ENCODE measurements at places on chromosomes 1 and 21.

DNA sequence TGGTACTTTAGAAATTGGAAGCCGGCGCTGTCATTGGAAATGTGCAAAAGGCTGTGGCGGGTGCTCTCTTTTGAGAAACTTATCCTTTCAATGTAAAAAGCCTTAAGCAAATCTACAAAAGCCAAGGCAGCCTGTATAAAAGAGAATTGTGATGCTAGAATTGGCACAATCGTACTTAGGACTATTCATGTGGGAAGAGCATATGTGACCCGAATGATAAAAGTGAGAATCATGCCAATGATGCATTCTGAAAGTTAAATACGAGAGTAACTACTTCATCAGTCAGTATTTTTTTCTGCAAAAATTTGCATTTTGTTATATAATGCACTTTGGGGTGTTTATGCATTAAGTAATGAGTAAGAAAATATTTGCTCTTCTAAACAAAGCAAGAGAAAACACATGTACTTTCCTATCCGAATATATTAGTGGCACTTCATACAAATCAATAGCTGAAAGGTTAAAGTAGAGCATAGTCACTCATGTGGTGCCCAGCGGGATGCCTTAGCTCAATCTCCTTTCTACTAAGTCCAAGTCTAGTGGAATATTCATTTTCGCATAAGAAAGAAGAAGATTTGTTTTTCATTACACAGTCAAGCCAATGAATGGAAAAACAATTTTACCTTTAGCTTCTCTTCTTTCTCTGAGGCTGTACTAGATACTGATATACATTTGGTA, 1256.6 kb upstream of the B3GALT2 start:
- DNase-seq: no peak

DNA sequence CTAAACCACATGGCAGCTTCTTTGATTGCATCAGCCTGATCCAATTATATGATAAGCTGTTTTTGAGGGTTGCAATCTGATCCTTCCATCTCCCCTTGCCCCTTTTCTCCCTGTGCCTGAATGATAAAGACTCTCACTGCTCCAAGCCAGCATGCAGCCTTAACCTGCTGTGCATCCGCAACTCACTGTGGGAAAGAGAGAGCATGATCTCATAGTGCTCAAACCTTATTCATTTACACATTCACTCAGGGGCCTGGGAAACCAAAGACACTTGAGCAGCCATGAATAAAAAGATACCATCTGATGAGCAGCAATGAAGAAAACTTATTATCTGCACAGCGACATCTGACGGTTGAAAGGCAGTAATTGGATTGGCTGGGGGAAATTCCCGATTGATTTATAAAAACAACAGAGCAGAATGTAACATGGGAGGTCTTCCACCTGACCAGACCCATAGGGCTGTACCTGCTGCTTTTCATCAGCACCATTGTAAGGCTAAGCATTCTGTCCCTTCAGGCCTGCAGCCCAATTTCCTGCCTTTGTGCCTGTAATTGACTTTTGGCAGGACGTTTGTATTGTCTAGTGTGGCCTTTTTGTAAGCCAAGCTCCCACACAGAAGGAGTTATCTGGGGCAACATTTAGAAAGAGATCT, 62.5 kb downstream of the KIAA0040 start:
- DNase-seq: peak; percentile 67

- no peak for DNase-seq
These were observed 10.0 kb downstream of the NR5A2 start for GRCh38 chr1:200037501-200037900.

DNA sequence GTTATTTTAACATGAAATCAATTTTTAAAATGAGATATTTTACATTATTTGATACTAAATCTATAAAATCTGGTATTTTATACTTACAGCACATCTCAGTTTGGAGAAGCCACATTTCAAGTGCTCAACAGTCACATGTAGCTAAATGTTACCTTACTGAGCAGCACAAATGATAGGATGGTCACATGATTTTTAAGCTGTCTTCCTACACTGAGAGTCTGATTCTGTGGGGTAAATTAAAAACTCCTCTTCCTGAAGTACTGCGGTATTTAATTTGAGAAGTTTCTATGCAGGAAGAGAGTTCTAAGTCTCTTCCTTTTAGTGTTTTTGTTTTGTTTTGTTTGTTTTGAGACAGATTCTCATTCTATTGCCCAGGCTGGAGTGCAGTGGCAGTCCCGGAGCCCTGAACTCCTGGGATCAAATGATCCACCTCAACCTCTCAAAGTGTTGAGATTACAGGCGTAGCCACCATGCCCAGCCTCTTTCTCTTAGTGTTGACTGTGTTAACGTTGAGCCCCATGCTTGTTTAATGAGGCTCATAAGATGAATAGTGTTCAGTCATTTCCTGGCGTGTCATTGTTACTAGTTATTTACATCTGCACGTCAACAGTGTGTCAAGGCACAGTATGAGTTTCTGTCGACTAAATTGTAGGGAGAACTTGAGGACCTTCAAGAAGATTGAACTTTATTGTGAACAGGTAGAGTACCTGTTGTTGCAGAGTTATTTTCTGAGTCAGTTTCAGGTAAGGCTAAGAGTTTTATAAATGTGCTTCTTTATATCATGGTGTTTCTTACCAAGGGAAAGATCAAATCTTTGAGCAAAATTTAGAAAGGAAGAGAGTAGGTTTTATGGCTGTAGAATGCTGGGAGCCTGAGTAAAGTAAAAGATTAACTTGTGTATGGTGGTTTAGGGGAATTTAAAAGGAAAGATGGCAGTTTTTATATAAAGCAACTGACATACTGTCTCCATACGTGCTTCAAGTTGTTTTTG, 3.3 kb downstream of the CNST start:
- DNase-seq: no peak
